Type B pancreatic cell (in vitro differentiated cells): ENCODE measurements at places on chromosomes 3 and 15.

DNA sequence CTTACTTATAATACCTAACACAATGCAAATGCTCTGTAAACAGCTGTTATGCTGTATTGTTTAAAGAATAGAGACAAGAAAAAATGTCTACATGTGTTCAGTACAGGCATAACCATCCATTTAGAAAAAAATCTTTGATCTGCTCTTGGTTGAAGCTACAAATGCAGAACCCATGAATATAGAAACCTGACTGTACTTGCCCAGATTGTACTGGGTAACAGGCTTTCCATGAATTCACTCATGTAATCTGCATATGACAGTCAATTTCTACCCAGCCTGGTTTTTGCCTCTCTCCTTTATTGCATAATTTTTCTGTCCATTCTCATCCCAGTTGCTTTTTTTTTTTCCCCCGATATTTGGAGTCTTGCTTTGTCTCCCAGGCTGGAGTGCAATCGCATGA, 62.6 kb upstream of the ETV5 start:
- no peak for DNase-seq

DNA sequence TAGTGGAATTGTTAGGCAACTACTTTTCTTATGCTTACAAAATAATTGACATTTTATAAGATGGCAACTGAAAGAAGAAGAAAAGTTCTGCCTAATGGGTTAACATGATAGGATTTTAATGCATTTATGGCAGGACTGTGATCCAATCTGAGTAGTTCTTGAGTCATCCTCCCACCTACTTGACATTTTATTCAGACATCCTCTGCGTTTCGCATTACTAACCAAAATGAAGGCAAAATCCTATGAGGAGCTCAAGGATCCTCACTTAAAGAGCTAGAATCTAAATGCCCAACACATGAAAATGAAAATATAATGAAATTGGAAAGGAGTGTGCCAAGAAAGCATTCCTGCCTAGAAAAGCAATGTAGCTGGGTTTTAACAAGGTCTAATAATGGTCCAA, 581.1 kb upstream of the SEMA6D start:
- DNase-seq = no peak

GRCh38 chr15:79682285-79682684, 214.5 kb downstream of the MTHFS start:
- DNase-seq = no peak

GRCh38 chr3:66405701-66406091, 95.1 kb downstream of the LRIG1 start:
- no peak for DNase-seq

- no peak for DNase-seq
Observed at GRCh38 chr15:77486542-77487468, 66.1 kb downstream of the HMG20A start.

DNA sequence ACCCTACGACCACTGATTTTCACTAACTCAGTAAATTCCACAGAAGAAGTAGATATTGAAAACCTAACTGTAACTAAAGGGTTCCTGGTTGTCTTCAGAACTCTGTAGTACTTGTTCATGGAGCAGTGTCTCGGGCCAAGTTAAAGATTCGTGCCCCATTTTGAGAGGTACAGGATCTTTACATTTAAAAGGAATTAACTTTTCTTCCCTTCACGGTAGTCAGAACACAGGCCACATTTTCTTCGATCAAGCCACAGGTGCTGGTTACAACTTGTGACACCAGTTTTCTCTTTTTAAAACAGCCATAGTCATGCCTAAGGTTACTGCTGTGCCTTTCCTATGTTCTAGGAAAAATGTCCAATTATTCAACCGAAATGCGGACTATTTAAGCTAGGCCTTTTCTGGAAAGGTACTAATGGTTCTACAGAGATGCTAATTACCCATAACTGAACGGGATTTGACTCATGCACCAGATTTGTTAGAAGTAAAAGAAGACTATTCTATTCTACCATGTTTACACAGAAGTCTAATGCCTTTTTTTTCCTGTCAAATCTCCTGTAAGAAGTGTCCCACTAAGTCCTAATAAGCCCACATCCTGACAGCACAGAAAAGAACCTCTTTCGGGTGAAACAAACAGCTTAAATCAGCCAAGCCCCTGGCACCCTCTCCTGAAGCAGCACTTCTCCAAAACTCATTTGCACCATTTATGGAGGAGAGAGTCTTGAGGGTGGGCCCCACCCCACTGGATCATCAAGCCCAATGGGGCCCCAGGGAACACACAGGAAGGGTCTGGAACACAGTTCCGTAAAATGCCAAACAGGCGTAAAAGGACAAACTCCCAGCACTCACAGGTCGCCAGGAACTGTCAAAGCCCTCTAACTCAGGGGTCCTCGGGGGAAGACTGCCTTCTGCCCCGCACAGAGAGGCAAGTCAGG, 1.9 kb downstream of the LRIG1 start:
- DNase-seq = no peak

- DNase-seq = no peak
Observed at GRCh38 chr3:53044371-53044710, 1.5 kb downstream of the SFMBT1 start.

DNA sequence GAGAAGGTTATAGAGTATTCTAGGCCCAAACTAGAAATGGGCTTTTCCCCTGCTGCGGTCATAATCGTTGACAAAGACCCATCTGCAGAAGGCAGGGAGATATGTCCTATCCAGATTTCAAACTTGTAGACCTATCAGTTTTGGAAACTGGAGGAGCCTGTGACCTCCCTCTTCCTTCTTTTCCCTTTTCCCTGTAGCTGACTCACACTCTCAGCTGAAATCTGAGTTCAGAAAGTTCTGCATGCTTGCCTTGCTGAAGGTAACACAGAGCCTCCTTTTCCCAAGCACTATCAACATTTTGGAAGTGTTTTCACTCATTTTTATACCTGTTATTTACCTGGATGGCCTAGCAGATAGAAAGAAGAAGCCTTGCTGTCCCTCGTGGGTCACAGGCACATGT, 59.1 kb upstream of the PSMD6 start:
- no peak for DNase-seq

- no peak for DNase-seq
Observed at GRCh38 chr3:42710323-42711021, 7.9 kb upstream of the HHATL start.
